IMR-90 (cell line): ENCODE measurements at places on chromosomes 13 and 19. TPM values are rescaled to one million over a fixed set of nuclear protein-coding genes. Genes with fewer than 3 reads are reported as not detected.
A peak's percentile ranks its signal among the peaks of the same experiment; 100 is the strongest.

DNA sequence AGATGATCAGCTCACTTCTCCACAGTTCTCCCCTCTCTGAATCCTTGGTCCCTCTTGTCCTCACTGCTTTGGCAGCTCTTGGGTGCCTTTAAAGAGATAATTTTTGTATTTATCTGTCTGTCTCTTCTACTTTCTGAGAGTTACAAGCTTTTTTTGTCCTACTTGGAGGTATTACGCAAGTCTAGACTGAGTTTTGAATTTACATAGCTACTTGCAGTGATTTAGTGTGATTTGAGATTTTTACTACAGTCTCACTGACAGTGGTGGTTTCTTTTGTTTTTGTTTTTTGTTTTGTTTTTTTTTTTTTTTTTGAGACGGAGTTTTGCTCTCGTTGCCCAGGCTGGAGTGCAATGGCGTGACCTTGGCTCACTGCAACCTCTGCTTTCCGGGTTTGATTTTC is 22.1 kb downstream of the URI1 start:
- peak; percentile 47 for DNase-seq

Gene CYP4F12
- polyA plus RNA-seq = not detected in 2 replicates

DNA sequence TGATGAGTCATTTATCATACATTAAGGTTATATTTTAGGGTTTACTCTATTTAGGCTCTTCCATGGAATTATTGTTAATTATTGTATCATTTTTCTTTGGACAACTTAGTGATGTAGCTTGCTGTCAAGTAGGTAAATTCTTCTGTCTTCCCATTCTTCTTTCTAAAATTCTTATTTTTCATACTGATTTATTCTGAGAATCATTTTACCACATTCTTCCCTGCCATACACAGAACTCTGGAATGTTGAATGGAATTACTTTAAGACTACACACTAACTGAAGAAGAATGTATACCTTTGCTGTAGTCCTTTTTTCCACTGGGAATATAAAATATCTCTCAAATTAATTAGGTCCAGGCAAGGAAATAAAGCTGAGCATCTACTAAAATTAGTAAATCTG is 24.5 kb upstream of the SLC7A1 start:
- peak; percentile 50 for DNase-seq

Gene RGCC
- 7.6 and 10.6 TPM in 2 replicates for polyA plus RNA-seq

Gene FEM1A
- polyA plus RNA-seq = 5.3 and 5.8 TPM in 2 replicates

Gene LGALS14
- not detected in 2 replicates for polyA plus RNA-seq

- no peak for DNase-seq
Observed at GRCh38 chr13:75661443-75661842, 25.3 kb downstream of the LMO7 start.

Gene PTPRH
- polyA plus RNA-seq = 1.3 and 1.7 TPM in 2 replicates

Gene WBP4
- polyA plus RNA-seq = 9.6 and 11.0 TPM in 2 replicates
